Activated naive CD8-positive, alpha-beta T cell treated with anti-CD3 and anti-CD28 coated beads, Interleukin-2, amount 50 U/mL, for 24 hours (primary cell): ENCODE measurements at places on chromosomes 16 and 17.

DNA sequence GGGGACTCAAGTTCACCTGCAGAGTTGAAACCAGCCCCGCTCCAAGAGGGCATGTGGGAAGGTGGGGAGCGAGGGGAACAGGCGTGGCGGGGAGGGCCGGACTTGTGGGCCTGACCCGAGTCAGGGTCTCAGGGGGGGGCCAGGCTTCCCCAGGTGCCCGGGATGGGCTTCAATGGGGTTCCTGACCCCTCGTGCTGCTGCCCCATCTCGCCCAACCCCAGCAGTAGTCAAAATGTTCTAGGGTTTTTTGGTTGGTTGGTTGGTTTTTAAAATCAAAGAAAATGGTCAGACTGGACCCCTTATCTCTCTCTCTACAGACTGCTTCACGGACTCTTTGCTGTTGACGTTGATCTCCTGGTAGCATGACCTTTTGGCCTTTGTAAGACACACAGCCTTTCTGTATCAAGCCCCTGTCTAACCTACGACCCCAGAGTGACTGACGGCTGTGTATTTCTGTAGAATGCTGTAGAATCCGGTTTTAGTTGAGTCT lies 69.5 kb downstream of the AMFR start:
- DNase-seq = no peak

DNA sequence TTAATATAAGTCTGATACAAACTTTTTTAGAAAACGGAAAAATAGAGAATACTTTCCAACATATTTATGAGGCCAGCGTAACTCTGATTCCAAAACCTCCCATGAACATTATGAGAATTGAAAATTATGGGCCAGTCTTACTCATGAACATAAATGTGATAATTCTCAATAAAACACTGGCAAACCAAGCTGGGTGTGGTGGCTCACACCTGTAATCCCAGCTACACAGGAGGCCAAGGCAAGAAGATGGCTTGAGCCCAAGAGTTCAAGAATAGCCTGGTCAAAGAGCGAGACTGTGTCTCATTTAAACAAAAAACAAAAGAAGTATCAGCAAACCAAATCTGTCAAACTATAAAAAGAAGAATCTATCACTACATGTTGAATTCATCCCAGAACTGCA lies 47.8 kb downstream of the CCDC57 start:
- DNase-seq = no peak

GRCh38 chr16:67803894-67804293 lies 2.5 kb downstream of the RANBP10 start:
- peak; percentile 30 for DNase-seq

DNA sequence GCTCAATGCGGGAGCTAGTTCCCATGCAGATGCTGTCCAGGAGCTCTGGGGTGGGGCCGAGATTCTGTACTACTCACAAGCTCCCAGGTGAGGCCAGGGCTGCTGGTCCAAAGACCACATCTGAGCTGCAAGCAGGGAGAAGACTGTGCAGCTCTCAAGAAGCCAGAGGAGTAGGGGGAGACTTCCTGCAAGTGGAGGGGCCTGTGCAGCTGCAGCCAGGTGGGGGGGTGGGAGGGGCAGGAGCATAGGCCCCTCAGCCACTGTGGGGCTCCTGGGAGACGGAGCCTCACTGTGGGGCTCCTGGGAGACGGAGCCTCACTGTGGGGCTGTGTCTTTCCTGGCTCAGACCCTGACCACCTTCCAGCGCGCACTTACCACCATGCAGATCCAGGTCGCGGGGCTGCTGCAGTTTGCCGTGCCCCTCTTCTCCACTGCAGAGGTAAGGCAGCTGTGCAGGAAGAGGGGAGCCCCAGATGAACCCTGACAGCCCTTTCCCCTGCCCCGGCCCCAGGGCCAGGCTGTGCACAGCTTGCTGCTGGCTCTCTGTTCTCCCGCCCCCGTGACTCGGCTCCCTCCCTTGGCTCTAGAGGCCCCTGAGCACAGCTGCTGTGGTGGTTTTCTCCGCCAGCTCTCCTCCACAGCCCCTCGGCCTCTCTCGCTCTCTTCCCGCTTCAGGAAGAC lies 24.3 kb upstream of the DNAI2 start:
- DNase-seq = no peak

- no peak for DNase-seq
Observed at GRCh38 chr16:57303021-57303909, 18.8 kb upstream of the PLLP start.

GRCh38 chr16:66568355-66568754 lies 2.1 kb downstream of the CMTM1 start:
- no peak for DNase-seq

DNA sequence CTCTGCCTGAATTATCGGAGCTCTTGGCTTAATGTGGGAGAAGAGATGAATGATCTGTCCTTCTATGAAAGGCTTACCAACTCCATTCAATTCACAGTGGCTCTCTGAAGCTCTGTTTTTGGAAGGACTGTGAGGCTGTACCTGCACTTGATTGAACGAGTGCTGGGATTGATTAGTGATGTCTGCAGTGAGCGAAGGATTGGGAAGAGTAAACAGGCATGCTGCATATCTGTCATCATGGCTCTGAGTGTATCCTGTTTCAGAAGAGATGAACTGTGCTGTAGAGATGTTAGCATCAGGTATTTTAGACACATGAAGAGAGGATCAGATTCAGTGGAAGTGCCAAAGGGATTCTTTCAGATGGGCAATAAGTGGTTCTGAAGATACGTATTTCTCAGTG lies 564.0 kb downstream of the MAF start:
- DNase-seq = no peak

DNA sequence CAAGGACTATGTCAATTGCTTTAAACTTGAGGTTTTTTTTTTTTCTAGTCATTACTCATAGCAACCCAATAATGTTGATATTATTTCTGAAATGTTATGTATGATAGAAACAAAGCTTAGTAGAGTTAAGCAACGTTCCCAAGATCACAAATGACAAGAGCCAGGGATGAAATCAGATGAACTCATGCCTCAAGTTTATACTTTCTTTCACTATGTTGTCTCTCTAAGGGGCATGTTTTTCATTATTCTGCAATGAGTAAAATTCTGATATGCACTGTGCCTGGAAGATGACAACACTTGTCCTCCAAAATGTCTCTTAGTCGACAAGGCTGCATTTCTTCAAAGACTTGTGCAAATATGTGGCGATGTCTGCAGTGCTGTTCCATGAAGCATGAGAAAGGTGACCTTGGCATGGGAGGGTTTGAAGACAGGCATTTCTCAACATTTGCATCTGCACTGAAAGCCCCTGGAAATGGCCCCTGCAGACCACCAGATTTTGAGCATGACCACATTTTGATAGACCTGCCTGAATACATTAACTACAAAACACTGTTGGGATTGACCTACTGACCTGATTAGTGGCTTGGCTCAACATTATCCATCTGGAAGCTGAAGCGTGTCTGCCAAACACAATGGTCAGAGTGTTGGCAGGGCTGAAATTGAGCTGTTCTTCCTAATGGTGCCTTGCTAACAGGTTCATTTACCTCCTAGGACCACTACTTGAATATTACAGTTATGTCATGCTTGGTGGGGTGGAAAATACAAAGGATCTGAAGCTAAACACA lies 1027.5 kb downstream of the CDH11 start:
- DNase-seq = no peak

DNA sequence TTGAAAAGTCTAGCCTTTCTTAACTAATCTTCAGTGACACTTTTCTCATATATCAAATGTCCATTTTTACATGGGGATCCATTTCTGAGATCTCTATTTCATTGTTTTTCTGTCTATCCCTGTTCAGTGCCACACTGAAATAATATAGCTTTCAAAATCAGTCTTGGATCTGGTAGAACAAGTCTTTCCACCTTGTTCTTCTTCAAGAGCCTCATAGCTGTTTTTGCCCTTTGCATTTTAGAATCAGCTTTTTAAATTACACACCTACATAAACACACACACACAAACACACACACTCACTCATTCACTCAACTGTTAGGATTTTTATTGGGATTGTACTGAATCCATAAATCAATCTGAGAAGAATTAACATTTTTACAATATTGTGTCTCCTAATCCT lies 19.2 kb downstream of the GSDMB start:
- DNase-seq = no peak

- DNase-seq = no peak
Observed at GRCh38 chr17:77326636-77327035, 185.9 kb downstream of the SEC14L1 start.

- DNase-seq = no peak
Observed at GRCh38 chr17:57257895-57258851, 1.9 kb downstream of the MSI2 start.

DNA sequence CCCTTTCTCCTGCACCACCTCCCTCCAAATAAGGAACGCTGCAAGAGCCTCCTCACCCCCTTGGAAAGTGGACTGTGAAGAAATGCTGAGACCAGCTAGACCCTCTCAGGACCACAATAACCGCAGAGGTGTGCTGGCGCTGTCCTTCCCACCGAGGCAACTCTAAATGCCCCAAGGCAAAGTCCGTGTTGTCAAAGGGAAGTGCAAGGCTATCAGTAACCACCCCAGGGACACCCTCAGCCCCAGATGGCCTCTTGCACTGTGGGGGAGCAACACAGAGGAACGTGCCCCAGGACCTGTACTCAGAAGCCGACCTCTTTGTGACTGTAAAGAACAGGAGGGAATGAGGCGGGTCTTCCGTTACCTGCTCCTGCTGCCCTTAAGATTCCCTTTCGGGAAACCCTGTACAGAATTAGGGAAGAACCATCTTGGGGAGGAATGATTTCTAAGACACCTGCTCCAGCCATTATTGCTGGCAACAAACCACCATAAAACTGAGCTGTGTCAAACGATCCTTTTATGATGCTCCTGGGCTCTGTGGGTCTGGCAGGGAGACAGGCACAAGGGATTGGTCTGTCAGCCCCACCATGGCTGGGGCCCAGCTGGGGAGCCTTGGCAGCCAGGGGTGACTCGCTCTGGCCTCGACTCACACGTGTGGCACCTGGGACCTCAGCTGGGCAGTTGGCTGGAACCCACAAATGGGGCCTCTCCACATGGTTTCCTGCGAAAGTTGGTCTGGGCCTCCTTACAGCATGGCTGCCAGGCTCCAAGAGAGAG lies 14.6 kb upstream of the MED9 start:
- no peak for DNase-seq

- DNase-seq = no peak
Observed at GRCh38 chr16:87190288-87191230, 126.6 kb downstream of the C16orf95 start.

DNA sequence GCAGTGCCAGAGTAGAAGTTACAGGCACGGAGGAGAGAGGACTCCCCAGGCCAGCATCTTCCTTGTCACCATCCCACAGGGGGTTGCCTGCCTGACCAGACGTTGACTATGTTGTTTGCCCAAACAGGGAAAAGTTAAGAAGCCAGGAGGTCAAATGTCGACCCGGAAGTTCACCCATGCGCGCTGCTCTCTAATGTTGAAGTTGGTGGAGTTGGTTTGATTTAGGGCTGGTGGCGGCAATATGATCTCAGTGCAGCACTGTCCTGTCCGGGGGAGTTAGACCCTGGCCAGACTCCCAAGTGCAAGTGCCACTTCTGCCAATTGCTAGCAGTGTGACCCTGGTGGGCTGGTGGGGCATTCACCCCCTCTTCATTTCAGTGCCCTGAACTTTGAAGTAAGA lies 30.4 kb downstream of the RGS9 start:
- no peak for DNase-seq

DNA sequence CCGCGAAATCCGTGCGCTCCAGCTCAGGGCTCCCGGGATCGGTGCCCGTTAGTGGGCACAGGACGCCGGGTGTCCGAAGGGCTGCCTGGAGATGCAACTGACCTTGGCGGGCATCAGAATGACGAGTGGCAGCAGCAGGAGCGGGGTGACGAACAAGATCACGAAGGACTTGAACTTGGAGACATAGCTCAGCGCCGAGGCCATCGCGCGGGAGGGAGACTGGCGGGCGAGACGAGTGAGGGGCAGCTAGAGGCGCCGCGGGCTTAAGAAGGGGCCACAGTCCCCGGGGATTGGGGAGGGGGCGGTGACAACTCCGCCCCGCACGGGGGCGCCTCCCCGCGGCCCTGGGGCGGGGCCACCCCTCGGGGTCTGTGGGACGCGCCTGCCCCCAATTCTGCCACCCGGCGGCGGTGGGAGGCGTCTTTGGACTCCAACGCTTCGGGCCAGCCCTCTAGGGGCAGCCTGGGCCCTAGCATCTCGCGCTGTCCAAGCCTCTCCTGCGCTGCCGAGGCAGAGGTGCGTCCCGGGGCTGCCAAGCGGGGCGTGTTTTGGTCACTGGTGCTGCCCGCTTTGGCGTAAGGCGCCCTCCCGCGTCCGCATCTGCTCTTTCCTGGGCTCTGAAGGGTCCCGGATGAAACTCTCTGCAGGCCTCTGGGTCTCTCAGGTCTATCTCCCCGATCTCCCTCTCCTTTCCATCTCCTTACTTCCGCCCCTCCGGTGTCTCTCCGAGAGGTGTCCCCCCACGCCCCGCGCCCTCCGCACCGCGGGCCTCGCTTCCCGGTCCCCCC lies at the start of gene SLC13A5:
Gene SLC13A5, minus strand, starts transcription at position 240 of the 788 bp plus-strand sequence. Its CDS starts 36 bp downstream, at position 204.
- peak; percentile 28 for DNase-seq

- no peak for DNase-seq
Observed at GRCh38 chr17:43445009-43445589, 38.7 kb upstream of the DHX8 start.

GRCh38 chr17:48547808-48548522 lies 3.1 kb upstream of the HOXB2 start:
- DNase-seq = no peak

DNA sequence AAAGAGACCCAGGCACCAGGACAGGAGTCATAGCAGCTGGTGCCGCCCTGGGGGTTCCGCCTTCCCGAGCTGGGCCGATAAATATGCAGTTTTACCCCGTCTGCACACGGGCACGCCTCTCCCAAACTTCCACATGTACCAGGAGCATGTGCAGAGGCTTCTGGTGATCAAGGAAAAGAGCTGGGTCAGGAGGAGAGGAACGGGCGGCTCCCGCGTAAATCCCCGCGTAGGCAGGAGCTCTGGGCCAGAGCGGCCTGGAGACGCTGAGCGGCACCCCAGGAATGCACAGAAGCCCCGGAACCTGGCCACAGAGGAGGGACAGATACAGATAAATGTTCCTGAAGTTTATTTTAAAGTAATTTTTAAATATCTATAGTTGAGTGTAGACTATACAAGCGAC lies 46.6 kb upstream of the METRNL start:
- no peak for DNase-seq

GRCh38 chr17:33335491-33336173 lies 42.5 kb upstream of the ASIC2 start:
- DNase-seq = no peak

- DNase-seq = no peak
Observed at GRCh38 chr16:78098087-78098486, 1.4 kb upstream of the WWOX start.
